ENCODE measurements at places on chromosomes 4 and X.
A peak's percentile ranks its signal among the peaks of the same experiment; 100 is the strongest.

GRCh38 chr4:56148428-56148827 is 199.7 kb downstream of the CEP135 start:
- no peak for DNase-seq

GRCh38 chr4:183897193-183897592 is 7.9 kb upstream of the STOX2 start:
- DNase-seq = no peak

GRCh38 chr4:101284546-101284945 is 62.8 kb downstream of the PPP3CA start:
- DNase-seq = no peak

DNA sequence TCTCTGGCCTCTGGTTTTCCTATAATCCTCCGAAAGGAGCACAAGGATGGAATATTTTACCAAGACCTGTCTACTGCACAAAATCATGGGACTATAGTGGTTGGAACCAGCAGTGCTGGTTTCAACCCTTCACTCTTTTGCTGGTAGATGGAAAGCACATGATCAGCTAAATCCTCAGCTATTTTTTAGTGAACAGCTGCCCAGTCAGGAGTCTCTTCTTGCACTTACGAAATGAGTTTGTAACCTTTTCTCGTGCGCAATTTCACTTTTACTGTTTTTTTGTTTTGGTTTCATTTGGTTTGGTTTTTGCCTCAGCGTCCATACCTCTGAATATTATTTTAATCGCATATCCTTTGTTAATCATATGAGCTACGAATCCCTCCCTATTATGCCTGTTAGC is 418.5 kb upstream of the CPEB2 start:
- no peak for DNase-seq

DNA sequence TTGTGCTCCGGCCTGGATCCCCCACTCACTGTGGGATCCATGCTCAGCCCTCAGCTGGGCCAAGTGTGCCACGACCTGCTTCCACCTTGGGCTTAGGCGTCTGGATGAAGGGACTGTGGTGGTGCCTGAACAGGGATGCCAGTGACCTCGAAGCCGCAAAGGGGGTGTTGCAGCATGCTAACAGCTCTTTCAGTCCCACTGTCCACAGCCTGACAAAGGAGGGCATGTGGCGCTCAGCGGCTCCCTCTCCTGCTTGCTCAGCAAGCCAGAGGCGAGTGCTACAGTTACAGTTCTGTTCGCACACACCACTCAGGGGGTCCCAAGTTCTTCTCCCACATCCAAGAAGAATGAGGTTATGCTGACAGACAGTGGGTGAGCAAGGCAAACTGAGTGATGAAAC is 5.2 kb upstream of the IGBP1 start:
- no peak for DNase-seq

GRCh38 chrX:129823115-129823514 is 20.6 kb downstream of the ZDHHC9 start:
- peak; percentile 71 for DNase-seq

DNA sequence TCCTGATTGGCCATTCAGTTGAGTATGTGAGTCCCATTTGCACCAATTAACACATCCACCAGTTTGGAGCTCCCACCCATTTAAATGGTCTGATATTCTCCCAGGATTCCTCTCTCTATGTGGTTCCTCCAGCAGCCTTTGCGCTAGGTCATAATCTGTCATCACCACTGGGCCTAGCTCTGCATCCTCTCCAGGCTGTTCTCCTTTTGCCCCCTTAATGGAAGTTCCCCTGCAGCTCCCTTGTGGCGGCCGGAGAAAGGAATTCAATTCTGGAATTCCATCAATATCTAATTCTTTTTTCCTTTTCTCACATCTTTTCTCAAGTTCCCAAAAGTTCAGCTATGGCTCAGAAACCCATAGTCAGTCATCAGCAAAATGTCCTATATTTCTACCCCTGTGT is 2184.4 kb upstream of the AGA start:
- DNase-seq = no peak

GRCh38 chr4:152896811-152897210 is 39.3 kb upstream of the FHDC1 start:
- DNase-seq = no peak

DNA sequence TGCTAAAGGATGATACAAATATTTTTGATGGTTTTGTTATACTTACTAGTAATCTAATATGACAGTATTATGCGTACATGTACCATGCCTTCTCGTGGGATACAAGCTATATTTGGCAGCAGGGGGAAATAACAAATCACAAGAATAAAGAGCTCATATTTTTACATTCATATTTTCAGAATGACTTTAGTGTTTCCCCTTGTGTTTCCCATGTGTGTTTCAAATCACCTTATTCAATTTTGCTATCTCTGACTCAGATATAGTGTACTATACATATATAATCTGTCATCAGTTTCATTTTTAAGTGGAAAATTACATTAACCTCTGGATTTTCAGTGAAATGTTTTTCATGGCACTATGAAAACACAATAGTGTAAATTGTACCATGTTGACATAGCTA is 146.8 kb downstream of the RPA4 start:
- no peak for DNase-seq

DNA sequence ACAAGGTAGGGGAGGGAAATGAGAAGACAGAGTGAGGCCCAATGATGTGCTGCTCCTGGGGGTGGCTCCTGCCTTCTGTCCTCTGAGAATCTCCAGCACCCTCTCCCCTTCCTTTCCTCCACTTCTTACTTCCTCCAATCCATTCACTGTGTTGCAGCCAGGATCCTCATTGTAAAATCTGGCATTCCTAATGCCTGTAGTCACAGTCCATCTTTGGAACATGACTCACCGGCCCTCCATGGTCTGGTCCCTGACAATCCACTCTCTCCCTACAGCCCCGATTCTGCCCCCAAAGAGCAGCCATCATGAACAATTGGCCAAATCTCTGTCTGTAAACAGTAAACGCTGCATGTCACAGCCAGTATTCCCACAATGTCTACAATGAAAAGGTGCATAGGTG is 72.9 kb downstream of the CLNK start:
- no peak for DNase-seq

DNA sequence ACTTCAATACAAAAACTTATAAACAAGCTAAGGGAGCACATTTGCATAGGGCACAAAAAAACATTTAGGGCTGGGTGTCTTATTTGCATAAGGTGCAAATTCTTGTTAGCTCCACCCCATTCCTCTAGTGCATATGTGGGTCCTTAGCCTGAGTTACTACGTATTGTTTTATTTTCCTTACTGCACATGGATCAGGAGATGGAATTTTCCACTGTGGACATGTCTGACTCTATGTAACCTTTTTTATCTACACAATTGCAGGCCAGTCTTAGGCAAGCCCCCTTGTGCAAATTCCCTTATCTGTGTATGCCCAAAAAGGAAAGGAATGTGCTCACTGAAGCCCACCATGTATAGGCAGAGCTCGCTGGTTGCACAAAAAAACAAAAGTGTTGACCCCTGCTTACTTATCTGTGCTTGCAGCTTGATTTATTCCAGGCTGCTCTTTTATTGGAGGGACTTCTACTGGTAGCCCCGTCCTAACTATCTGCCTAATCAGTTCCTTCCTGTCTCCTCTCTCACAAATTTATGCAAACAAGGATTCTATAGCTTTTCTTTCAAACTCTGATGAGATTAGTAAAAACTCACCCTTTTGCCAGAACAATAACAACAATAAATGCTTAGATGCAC is 359.0 kb upstream of the MAGEB16 start:
- no peak for DNase-seq

DNA sequence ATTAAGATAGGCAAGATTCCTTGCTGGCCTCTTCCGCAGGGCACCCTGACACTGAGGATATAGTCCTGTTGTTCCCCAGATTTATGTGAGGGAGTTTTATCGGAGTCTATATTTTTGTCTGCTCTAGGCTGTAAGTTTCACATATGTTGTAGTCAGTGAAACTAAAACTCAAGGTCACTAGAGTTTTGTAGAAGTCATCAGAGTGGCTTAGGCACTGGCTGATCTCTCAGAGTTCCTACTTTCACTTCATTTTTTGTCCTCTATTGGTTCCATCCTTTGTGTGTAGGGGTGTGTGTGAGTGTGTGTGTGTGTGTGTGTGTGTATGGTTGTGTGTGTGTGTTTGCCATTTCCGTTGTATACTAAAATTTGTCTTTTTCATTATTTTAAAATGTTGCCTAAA is 577.5 kb downstream of the IQCM start:
- DNase-seq = no peak

- no peak for DNase-seq
Observed at GRCh38 chrX:3134316-3134945, 93.2 kb downstream of the ARSF start.

DNA sequence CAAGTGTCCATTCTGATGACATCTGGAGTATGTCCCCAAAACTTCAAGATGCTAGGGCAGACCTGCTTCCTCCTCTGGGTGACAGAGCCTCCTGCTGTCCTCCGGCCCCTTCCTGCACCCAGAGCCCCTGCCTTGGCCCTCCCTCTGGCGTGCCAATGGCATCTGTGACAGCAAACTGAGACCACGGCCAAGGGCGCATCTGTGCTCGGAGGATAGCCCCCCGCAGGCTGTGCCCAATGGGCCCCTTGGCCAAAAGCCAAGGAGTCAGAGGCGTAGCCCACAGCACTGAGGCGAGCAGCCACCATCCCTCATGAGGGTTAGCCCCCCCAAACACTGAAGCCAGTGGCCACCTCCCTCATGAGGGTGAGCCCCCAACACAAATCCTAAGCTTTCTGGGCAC is 7.9 kb downstream of the LRPAP1 start:
- no peak for DNase-seq
